ENCODE measurements at places on chromosomes 5 and 9.

- no peak for DNase-seq
Observed at GRCh38 chr9:135901826-135902225, 5.5 kb downstream of the CAMSAP1 start.

- no peak for DNase-seq
Observed at GRCh38 chr9:31067418-31067817, 1317.0 kb upstream of the ACO1 start.

DNA sequence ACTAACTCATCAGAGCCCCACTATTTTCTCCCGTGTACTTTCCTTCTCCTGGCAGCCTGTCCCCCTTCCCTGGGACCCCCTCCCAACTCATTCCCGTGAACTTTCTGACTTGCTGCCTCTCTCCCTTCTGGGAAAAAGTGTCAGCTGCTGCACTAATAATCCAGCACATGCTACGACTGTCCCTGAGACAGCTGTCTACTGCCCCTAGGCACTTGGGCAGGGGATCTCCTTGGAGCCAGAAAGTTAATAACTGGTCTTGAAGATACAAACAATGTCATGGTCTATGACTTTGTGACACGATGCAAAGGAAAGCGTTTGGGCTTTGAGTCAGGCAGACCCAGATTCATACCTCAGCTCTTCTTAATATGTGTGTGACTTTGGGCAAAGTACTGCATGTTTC, 10.1 kb upstream of the RNF183 start:
- DNase-seq, result no peak

GRCh38 chr5:7886849-7887475, 18.0 kb downstream of the MTRR start:
- peak; percentile 29 for DNase-seq

DNA sequence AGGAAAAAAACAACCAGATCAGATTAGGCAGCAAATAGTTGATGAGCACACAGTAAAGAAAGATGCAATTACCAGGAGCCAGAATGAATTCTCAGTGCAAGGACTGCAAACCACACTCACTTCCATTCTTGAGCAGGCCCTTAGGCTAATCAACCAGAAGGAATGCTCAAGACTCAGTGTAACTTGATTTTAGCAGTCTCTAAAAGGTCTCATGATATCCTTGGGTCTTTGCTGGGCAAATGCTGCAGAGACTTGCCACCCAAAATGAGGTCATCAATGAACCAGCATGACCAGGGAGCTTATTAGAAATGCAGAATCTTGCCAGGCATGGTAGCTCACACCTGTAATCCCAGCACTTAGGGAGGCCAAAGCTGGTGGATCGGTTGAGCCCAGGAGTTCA, 20.1 kb upstream of the TMEM245 start:
- no peak for DNase-seq

DNA sequence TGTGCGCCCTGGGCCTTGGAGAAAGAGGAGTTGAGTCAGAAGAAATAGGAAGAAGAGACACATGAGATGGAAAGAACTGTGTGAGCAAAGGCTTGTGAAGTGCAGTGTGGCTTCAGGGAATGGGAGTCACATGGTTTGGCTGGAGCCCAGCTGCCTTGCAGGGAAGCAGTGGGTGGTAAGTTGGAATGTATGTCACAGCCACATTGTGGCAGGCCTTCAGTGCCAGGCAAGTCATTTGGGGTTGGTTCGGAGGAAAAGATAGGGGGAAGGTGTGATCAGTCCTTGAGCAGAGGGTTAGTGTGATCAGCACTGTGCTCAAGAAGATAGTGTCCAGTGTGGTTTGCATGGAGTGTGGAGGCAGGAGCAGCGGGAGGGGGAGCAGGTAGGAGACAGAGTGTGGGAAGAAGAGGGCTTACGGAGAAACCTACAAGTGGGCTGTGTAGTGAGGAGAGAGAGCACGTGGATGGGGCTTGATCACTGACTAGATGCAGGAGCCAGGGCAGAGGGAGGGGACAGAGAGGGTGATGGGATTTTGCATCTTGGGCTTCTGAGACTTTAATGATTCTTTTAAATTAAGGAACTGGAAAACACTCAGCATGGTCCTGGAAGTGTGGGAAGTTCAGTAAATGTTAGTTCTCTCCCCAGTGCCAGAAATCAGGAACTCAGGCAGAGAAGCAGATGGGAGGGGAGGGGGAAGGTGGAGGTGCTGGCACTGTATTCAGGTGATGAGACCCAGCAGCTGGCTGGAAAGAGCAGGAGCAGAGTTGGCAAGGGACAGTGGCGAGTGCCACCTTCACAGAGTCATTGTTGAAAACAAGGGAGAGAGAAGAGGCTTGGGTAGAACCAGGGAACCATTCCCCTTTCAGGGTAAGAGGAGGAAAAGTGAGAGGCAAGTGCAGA, 46.6 kb downstream of the ARHGAP26 start:
- no peak for DNase-seq

DNA sequence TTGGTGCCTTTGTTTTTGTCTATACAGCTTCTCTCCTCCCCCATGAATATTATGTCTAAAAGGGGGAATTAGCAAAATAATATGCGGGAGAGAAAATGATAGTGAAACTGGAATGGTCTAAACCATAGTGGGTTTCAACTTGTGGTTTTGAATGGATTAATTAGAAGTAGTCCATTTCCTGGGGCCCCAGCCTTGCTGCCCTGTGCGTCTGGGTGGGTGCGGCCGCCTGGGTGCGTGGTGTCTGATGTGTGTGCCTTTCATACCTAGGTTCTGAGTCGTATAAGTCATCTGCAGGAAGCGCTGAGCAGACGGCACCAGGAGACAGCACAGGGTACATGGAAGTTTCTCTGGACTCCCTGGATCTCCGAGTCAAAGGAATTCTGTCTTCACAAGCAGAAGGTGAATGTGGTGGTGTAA, 120.0 kb upstream of the CACNA1B start:
- DNase-seq, result peak; percentile 22

- DNase-seq, result no peak
Observed at GRCh38 chr5:3593771-3594509, 1.7 kb upstream of the IRX1 start.

DNA sequence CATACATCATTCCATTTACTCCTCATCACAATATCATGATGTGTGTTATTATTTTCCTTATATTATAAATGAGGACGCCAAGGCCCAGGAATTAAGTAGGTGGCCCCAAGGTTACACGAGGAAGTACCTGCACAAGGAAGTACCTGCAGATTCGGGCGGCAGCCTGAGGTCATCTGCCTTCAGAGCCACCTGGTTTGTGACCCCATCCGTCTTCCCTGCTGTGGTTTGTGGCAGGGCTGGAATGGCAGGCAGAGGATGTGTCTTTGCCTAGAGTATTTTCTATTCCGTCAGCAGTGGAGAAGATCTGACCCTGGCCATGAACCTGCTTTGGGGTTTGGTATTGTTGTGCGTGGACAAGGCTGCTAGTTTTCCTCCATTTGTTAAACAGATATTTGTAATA, 59.7 kb downstream of the PDZD2 start:
- DNase-seq, result no peak

GRCh38 chr9:89410022-89410421, 87.9 kb downstream of the SEMA4D start:
- DNase-seq, result no peak

GRCh38 chr9:119802133-119802532, 432.9 kb upstream of the BRINP1 start:
- no peak for DNase-seq

DNA sequence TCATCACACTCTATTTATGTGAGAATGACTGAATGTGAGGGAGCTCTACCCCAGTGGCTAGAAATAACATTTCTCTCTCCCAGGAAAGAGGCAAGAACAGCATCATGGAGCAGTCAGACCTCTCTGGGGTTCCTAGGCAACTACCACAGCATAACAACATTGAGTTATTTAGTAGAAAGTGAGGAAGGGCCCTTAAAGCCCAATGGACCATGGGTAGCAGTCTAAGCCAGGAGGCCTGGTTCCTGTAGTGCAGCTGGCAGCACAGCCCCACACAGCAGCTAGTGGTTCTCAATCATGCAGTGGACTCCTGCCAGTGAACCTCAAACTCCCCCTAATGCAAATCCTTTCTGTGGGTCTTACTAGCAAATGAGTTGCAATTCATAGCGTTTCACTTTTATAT, 55.3 kb downstream of the SPEF2 start:
- peak; percentile 25 for DNase-seq

DNA sequence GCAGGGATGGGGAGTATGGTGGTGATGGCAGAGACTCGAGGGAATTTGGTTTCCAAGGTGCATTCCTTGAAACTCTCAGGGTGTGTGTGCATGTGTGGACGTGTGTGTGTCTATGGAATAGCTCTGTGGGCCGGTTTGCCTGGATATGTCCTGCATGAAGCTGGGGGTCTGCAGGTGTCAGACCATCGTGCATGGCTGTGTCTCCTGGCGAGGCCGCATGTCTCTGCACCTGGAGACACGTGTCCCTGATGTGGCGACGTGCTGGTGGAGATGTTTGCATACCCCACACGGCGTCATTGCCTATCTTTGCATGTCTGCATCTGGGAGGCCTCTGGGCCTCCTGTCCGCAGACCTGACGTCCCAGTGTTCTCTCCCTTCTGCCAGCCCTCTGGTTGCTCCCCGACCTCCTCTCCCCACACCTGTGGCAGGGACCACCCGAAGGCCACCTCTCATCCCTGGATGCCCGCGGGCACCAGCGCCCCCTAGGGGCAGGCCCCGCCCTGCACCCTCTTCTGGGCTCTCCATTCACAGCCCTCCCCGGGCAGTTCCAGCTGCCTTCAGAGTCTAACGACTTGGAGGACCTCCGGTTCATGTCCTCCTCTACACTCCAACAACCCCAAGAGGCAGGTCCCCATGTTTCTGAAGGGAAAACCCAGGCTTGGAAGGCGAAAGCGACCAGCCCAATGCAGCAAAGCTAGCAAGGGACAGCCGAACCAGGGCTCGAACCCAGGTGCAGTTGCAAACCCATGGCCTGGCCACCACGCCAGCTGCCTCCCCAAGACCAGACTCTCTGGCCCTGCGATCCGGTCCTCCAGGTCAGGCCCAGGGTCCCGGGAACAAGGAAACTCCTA, 88.6 kb downstream of the LMX1B start:
- peak; percentile 33 for DNase-seq

DNA sequence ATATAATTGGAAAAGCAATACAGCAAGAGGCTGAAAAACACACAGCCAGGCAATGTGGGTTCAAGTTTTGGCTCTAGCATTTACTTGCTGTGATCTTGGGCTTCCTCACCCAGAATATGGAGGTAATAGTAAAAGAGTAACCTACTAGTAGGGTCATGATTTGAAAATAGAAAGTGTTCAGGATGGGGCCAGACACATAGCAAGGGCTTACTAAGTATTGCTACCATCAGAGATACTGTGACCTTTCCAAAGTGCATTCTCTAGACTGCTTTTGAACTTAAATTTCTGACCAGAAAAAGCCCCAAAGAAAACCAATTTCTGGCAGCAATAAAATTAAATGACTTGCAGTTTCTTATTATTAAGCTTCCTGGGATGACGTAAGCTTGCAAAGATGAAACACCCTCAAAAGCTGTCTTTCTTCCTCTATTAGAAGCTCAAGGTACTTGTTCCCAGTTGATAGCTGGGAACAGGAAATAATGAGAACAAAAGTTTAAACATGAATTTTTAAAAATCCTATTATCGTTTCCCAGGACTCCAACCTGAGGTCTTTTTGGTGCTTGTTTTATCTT, 20.3 kb downstream of the SLC45A2 start:
- DNase-seq, result no peak

GRCh38 chr9:1219284-1219683, 169.1 kb downstream of the DMRT2 start:
- no peak for DNase-seq

DNA sequence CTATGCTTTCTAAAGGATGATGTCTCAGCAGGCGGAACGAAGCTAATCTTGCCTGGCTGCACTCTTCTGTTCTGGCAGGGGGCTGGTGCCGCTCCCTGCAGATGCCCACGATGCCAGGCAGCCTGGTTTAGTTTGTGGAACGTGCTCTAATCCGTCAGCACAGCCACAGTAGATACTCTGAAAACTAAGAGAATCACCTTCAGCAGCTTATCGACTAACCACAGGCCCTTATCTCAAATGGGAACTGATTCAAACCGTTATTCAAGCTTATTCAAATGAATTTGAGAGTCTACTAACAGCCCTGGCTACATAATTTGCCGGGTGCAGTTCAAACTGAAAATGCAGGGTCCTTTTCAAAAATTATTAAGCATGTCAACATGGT, 246.6 kb upstream of the ANKRD55 start:
- peak; percentile 50 for DNase-seq

GRCh38 chr5:57595523-57595991, 112.9 kb upstream of the ACTBL2 start:
- DNase-seq, result no peak

Data from activated CD4-positive, alpha-beta T cell treated with anti-CD3 and anti-CD28 coated beads, Interleukin-2, Interleukin-4, amounts not matched to agents 100 ng/mL and 50 ng/mL, durations not matched to agents 16 hours and 8 hours (primary cell).